Activated CD4-positive, alpha-beta memory T cell treated with anti-CD3 and anti-CD28 coated beads, Interleukin-2, amount 10 ng/mL, durations not matched to agents 7 days and 5 days (primary cell): ENCODE measurements at places on chromosomes 13 and 19. TPM values are rescaled to one million over a fixed set of nuclear protein-coding genes. Genes with fewer than 3 reads are reported as not detected.
A peak's percentile ranks its signal among the peaks of the same experiment; 100 is the strongest.

The TEX101 gene
- total RNA-seq, result not detected

- DNase-seq, result no peak
Observed at GRCh38 chr19:33723512-33723911, 73.2 kb upstream of the KCTD15 start.

GRCh38 chr19:48734625-48735024, 5.8 kb downstream of the RASIP1 start:
- no peak for DNase-seq

DNA sequence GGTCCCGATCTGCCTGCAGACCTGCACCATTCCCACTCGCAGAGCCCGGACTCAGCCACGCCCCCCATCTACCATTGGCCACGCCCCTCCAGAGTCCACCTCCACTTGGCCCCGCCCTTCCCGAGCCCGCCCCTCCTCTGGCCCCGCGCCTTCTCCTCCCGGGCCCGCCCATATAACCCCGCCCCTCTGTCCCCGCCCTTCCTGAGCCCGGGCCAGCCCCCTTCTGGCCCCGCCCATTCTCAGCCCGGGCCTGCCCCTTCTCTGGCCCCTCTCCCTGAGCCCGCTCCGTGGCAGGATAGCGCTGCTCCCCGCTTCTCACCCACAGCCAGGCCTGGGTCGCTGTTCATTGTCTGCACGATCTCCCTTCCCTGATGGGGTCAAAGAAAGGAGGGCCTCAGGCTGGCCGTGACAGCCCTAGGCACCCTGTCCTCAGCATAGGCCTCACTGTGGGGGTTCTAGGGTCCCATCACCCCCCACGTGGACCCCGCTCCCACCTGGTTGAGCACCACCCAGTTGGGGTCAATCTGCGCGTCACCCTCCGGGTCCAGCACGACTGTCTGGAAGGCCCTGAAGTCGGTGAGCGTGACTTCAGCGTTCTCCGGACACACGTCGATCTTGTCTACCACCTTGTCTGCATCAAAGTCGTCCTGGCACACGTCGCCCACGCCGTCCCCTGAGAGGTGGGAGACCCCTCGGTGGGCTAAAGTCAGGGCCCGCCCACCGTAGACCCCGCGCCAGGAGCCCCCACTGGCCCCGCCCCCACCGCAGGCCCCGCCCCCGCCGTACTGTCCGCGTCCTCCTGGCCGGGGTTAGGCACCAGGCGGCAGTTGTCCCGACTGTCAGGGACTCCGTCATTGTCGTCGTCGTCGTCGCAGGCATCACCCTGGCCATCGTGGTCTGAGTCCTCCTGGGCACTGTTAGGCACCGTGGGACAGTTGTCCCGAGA, 5.7 kb downstream of the COMP start:
- DNase-seq, result peak; percentile 71

The PGLYRP2 gene
- 0.08 TPM for total RNA-seq
